ENCODE measurements at places on chromosomes 4 and X. TPM values are rescaled to one million over a fixed set of nuclear protein-coding genes. Genes with fewer than 3 reads are reported as not detected.

DNA sequence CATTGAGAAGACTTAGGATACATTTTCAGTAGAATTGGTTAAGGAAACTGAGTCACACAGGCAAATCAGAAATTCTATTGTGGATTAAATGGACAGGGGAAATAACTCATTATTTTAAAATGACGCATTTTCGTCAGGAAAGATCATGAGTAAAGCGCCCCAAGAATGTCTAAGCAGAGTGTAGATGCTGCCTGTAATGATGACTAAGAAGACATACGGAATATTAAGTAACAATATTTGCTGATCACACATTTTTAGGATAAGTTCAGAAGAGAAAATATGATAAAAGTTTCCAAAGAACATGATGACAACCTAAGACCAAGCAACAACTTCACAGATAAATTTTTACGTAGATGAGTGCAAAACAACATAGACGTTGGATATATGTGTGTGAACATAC, 596.3 kb upstream of the TENM3 start:
- DNase-seq, result no peak

DNA sequence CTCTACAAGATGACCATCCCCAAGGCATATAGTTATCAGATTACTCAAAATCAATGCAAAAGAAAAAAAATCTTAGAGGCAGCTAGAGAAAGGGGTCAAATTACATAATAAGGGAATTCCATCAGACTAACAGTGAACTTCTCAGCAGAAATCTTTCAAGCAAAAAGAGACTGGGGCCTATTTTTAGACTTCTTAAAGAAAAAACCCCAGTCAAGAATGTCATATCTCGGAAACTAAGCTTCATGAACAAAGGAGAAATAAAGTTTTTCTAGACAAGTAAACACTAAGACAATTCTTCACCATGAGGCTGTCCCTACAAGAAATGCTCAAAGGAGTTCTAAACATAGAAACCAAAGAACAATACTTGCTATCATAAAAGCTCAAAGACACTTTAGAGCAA, 51.7 kb downstream of the RAB28 start:
- no peak for DNase-seq

GRCh38 chrX:119853444-119853843, 681 bp upstream of the UPF3B start:
- DNase-seq, result no peak

The GPR78 gene
- total RNA-seq, result 0.09 TPM

The SEL1L3 gene
- total RNA-seq, result 9.7 TPM

The GPRIN3 gene
- total RNA-seq, result 3.5 TPM

The CFAP97 gene
- total RNA-seq, result 42.6 TPM
